GF-D8 (cell line): ENCODE measurements at places on chromosomes 5 and 9.

DNA sequence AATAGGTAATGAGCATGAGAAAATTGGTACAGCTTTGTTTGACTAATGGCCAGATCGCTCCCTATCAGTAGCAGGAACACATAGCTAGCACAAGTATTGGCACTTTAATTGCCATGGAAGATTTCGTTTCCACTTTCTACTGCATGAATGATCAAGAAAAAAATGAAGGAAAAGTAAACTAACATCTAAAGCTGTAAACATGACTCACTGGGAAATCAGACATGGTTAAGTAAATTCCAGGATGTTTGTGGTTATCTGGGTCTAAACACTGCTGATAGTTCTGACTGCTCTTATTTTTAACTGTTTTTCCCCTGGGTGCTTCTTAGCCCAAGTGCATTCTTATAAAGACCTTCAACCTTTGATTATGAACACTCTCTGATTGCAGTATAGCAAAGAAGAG is 388.9 kb downstream of the NR2F1-AS1 start:
- no peak for DNase-seq

DNA sequence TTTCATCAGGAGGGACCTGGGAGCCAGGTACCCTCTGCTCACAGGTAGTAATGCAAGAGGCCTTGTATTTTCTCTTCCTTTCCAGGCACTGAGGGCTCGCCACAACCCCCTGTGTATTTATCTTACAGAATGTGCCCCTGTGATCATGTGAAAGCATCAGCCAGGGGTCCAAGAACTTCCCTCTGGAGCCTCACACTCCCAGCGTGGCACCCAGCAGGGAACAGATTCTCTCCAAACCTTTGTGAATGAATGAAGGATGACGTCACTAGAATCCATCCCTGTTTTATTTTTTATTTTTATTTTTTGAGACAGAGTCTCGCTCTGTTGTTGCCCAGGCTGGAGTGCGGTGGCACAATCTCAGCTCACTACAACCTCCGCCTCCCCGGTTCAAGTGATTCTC is 107.3 kb upstream of the IER5L start:
- DNase-seq = no peak

- no peak for DNase-seq
Observed at GRCh38 chr9:100030548-100030947, 68.3 kb downstream of the ERP44 start.

- DNase-seq = no peak
Observed at GRCh38 chr9:137421838-137422603, 941 bp downstream of the EXD3 start.

DNA sequence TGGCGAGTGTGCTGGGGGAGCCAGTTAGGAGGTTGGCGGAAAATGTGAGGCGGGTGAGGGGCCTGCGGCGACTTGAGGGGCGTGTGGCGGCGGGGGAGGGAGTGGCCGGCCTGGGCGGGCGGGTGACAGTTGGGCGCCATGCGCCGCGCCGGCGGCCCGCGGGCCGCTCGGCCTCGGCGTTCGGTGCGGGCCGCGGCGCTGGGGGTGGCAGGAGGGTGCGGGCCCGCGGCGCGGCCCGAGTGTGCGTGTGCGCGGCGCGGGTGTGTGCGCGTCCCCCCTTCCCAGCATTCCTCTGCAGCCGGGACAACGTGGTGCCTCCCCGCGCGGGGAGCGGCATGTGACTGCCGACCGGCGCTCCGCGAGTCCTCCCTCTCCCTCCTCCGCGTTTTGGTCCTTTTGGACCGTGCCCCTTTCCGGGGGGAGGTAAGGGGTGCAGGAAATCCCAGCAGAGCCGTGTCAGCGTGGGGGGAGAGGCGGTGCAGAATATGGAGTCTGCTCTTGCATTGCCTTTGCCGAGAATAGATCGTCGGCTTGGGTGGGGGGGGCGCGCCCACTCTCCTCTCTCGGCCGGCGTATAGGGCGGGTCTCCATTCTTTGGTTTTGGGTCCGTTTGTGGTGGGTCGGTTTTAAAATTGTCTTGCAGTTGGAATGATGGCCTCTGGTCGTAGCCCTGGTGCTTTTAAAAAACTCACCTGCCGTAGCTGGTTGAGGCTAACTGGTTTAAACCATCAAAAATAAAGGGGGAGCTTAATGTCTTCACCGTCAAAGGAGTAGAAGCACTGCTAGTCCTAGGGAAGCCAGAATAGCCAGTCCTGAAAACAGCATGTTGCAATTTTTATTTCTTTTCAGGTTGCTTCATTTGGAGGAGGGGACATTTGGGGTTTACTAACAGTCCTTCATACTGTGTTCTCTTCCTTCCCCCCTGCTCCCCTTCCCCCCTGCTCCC is 2.0 kb downstream of the LARP1 start:
- DNase-seq = peak; percentile 40

GRCh38 chr9:131593091-131593820 is 47.9 kb downstream of the PRRT1B start:
- DNase-seq = no peak

- DNase-seq = no peak
Observed at GRCh38 chr5:143850050-143850683, 38.2 kb downstream of the HMHB1 start.

GRCh38 chr9:37340961-37341360 is 81.5 kb upstream of the GRHPR start:
- no peak for DNase-seq

DNA sequence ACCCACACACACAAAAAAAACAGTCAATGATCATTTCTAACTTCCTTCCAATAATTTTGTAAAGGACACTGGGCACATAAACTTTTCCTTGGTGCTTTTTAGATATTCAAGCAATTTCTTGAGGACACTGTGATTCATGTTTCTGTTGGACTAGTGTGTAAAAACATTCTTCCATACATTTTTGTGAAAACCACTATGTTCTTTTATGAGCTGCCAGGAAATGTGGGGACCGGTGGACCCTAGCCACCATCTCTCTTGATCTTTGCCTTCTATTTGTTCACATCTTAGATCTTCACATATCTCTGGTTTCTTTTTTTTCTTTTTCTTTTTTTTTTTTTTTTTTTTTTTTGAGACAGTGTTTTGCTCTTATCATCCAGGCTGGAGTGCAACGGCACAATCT is 287.4 kb downstream of the GLIS3 start:
- no peak for DNase-seq

DNA sequence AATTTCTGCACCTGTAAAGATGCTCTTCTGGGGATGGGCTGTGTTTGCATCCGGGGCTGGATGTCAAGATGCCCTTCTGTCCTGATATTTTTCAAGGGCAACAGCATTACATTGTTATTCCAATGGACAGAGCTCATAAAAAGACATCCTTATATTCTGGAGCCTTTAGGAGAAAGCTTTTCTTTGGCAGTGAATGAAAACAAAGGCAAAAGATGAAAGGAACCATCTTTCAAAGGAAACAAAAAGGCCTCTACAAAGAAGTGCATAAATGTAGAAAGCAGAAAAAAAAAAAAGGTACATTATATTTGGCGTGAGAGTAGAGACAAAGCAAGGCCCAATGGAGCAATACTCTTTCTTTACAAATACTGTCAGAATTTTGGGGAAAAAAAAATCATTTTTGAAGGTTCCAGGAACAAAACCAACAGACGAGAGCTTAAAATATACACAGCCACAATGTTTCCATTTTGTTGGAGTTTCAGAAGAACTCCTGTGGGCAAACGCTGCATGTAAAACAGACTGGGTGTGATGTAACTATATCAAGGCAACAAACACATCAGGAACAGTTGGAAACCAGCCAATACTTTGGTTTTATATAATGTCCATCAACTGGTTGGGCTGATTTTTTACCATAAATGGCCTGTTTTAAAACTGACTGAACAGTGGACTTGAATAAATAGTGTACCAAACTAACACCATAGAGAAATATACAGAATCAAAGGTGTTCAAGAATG is 885.6 kb upstream of the DMAC1 start:
- DNase-seq = no peak

DNA sequence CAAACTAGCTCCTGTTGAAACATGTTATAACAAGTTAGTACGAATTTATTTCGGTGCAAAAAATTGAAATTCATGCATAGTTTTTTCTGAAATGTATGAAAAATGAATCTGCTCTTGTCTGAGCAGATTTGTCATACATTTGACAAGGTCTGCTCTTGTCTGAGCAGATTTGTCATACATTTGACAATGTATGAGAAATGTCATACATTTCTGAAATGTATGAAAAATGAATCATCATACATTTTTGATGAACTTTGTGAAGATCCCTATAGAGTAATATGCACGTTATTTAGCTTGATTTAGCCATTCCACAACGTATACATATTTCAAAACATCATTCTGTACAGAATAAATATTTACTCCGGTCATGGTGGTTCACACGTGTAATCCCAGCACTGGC is 85.9 kb upstream of the PARP8 start:
- DNase-seq = no peak

GRCh38 chr5:151720215-151720614 is 33.5 kb upstream of the SPARC start:
- DNase-seq = no peak

GRCh38 chr9:128243215-128244018 is 32.4 kb downstream of the GOLGA2 start:
- DNase-seq = no peak

DNA sequence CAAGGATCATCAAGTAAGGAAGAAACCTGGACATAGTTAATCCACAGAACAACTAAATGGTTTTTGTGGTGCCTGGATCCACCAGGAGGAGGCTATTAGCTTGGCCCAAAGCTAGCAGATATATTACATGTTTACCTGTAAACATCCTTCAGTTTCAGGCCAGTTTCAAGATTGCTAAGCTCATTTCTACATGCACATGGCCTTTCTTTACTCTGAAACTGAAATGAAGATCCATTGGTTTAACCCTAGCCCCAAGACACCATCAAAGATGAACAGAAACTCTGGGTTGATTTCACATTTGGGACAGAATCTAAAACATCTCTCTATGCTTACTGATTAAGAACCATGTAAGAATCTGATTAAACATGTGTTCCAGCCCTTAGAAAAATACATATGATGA is 611.8 kb downstream of the TLE1 start:
- no peak for DNase-seq

- peak; percentile 41 for DNase-seq
Observed at GRCh38 chr5:126780165-126780827, 3.4 kb downstream of the LMNB1 start.

DNA sequence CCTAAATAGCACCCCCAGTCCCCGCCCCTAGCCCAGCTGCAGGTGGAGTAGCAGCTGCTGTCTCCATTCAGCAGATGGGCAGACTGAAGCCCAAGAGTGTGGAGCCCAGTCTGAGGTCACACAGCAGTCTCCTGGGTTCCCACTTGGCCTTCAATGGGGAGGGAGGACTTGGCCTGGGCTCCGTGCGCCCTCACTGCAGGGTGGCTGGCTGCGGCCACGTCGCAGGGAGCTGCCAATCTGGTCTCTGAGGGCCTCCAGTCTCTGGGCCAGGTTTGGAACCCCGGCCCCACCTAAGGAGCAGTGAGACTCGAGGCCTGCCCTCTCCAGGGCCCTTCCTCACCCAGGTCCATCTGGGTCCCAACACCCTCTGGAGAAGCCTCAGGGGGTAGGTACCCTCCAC is 7.4 kb downstream of the KIF12 start:
- DNase-seq = no peak

GRCh38 chr9:13860946-13861640 is 452.8 kb downstream of the NFIB start:
- no peak for DNase-seq

DNA sequence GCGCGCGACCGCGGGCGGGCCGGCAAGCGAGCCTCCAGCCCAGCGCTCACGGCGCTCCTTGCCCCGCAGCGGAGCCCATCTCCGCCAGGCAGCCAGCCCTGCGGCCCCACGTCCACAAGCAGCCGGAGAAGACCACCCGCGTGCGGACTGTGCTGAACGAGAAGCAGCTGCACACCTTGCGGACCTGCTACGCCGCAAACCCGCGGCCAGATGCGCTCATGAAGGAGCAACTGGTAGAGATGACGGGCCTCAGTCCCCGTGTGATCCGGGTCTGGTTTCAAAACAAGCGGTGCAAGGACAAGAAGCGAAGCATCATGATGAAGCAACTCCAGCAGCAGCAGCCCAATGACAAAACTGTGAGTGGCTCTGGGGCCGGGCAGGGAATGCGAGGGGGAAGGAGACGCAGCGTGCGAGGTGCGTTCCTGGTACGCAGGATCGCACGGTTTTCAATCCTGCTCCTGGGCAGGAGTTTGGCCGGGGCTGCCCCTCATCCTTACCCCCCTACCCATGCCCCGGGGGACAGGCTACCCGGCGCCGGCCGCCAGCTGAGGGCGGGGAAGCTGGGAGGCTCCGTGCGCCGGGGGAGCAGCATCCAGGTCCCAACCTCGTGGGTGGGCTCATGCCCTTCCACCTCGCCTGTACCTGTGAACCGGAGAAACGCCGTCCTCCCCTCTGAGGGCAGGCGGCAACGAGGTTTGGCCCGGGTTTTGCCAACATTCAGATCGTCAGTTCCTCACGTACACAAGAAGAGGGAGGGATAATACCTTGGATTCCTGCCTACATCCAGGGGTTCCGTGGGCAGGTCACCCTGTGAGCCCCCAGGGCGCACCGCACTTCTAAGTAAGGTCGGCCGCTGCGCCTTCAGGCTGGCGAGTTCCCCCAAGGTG is 6.6 kb downstream of the ISL1 start:
- DNase-seq = no peak

GRCh38 chr5:161548487-161549094 is 2.1 kb upstream of the GABRB2 start:
- no peak for DNase-seq

DNA sequence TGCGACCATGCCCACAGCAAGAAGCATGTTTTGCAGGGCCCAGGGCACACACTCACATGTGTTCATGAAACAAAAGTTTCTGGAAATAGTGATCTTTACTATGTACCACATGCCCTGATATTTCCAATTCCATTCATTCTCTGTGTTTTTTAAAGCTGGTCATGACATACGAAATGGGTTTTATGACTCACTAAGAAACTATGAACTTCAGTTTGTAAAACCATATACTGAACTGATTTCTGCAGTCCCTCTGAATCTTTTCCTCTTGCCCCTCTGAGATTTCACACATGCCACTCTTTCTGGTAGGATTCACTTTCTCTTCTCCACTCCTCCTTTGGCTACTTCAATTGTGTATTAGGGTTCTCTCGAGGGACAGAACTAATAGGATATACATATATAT is 416.1 kb upstream of the TRPC7 start:
- DNase-seq = no peak

DNA sequence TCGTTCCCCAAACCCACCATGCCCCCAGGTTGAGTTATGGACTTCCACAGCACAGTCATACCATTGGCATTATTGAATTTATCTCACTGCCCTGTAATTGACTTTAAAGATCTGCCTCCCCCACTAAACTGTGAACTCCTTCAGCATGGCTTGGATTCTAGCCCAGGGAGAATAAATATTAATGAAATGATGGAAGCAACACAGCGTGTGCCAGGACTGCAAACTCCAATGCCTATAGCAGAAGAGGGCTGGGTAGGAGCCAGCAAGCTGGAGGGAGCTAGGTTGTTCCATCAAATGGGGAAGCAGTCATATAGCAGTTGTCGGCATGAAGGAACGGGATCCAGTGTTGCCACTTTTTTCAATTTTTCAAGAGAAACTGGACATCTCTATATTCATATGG is 69.0 kb upstream of the MSX2 start:
- DNase-seq = no peak
